Gastroesophageal sphincter (tissue), 4 donors: ENCODE measurements at places on chromosomes 5 and 9.

DNA sequence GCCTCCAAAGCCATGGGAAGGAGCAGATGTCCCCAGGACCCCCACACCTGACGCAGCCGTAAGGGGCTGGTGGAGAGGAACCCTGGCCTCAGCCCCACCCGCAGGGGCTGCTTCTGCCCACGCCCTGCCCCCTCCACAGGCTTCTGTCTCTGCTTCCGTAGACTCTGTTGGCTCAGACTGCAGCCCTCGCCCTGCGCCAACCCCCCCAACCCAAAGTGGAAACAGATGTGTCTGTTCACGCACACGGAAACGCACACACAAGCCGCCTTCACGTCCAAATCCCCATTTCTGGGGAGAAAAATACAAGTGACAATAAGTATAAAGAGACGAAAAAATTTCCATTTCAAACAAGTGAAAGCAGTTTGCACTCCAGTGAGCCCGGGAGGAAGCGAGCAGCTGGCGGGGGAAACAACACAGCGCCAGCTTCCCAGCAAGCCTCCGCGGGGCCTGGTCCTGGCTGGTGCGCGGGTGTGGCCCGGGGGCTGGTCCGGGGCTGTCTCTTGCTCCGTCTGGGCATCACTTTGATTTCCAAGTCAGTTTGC lies 32.6 kb upstream of the RXRA start:
- ATAC-seq: peak; percentile 20

DNA sequence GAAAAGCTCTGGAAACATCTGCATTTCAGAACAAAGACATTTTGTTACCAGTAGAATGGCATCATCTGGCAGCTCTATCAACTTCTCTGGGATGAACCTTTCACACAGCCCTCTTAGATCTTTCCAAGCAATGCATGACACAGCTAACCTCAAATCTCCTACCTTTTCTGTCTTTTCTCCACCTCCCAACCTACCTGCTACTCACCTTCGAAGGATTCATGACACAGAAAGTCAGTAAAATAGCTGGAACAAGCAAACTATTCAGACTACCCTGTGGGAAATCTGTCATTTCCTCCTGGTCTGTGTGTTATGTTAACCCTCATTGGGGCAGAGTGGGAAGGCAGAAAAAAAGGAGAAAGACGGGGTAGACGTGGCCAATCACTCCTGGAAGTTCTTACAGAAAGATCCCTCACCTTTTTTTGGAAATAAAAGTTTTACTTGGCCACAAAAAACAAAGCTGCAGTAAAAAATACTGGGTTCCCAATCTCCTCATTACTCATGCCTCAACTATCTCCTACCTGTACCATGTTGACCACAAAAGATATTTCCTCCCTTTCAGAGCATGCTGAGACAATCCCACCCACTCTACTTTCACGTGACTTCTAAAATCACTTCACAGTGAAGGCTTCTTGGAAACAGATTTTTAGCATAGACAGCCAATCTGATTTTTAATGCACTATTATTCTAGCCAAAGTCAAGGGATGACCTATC lies 362.1 kb upstream of the RFX3 start:
- no peak for ATAC-seq

GRCh38 chr5:109805472-109805871 lies 115.7 kb downstream of the MAN2A1 start:
- ATAC-seq: no peak

- peak; percentile 79 for ATAC-seq
These were observed 114.8 kb upstream of the COL5A1 start for GRCh38 chr9:134526584-134527477.

- peak; percentile 28 for ATAC-seq
These were observed 345.9 kb upstream of the RIOK2 start for GRCh38 chr5:97528941-97529340.

GRCh38 chr5:128528126-128528525 lies 9.9 kb downstream of the FBN2 start:
- ATAC-seq: no peak

- no peak for ATAC-seq
These were observed 4.6 kb upstream of the ADAMTSL2 start for GRCh38 chr9:133529874-133530273.

DNA sequence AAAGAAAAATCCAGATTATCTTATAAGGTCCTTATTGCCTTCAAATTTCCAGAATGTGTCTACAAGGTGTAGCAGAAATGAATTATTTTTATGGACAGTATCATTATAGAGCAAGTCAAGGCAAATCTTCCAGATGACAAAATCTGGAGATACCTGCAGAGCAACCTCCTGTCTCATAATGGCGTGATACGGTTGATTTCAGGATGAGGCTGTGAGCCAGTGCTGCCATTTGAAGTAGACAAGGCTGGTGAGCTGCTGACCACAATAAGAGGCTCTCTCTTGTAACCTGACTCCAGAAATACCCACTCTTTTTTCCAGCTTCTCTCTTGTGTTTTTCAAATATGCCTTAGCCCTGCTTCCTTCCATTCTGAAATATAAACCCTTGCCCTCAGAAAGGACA lies 108.2 kb downstream of the HTR1A start:
- ATAC-seq: no peak

GRCh38 chr9:96612105-96612965 lies 7.3 kb downstream of the CDC14B start:
- ATAC-seq: peak; percentile 87

DNA sequence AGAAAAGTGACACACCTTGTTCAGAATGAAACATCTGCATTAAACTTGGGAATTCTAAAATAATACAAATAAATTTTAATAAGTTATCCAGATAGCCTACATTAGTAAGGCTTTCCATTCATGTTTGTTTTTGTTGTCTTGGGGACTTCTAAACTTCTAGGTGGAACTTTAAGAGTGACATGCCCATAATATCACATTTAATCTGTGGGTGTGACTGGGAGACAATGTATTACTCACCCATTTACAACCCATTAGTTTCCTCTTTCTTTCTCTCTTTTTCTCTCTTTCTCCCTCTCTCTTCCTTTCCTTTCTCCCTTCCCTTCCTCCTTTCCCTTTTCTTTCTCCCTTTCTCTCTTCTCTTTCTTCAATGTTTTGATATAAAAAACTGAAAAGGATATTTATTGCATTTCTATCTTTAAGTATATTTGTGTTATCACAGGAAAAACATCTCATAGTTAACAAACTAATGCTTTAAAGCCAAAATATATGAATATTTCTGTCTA lies 12.5 kb upstream of the PTGER4 start:
- ATAC-seq: no peak

DNA sequence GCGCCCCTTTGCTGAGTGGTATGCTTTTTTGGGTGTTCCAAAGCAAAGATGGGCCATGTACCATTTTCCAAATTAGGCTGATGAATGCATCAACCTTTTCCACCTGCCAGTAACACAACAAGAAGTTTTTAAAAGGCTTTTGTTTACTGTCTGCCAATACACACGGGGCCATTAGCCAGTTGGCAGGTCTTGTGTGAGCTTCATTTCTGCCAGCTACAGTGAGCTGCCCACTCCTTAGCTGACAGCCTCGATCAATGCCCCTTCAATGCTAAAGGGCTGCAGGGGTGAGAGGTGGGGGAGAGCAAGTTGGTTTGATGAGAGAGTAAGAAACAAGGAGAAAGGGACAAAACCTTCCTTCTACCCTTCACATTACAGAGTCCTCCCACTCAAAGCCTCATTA lies 128.7 kb downstream of the C5orf15 start:
- no peak for ATAC-seq

DNA sequence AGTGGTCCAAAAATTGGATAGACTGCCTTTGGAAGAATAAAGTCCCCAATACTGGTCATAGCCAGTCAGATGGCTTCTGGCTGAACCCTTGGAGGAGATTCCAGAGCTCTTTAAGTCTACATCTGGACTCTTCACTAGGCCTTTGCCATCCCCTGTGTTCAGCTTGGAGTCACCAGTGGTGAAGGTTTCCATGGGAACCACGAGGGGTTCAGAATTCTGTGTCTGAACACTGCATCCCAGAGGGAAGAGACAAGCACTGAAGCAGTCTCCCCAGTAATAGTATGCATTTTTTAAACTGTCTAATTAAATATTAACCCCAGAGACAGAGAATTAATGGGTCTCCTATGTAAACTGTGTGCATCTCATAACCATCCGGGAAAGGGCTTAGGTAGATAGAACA lies 38.2 kb downstream of the POU4F3 start:
- no peak for ATAC-seq

- no peak for ATAC-seq
These were observed 3.4 kb downstream of the TNC start for GRCh38 chr9:115114546-115114945.

GRCh38 chr5:2013301-2014057 lies 130.8 kb upstream of the IRX4 start:
- no peak for ATAC-seq

DNA sequence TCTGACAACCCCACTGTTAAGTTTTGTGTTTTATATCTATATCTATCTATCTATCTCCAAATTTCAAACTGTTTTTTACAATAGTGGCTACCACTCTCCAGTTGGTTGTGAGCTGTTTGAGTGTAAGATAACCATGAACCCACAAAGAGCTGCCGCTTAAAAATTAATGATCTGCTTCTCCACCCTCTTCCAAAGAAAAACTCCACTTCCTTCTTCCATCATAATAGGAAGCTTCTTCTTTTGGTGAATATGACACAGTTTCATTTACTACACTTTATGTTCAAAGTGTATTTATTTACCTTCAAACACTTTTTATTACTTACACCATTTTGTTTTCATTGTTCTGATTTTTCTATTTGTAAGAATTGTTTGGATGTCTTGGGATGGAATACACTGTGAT lies 37.9 kb downstream of the SPZ1 start:
- no peak for ATAC-seq

- no peak for ATAC-seq
These were observed 13.4 kb downstream of the ABHD17B start for GRCh38 chr9:71897577-71897976.

DNA sequence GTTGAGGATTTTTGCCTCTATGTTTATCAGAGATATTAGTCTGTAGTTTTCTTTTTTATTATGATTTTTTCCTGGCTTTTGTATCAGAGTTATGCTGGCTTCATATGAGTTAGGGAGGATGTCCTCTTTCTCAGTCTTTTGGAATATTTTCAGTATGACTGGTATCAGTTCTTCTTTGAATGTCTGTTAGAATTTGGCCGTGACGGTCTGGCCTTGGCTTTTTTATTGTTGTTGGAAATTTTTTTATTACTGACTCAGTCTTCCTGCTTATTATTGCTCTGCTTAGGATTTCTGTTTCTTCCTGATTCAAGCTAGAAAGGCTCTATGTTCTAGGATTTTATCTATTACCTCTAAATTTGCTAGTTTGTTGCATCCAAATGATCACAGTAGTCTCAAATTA lies 421.9 kb downstream of the CDH10 start:
- ATAC-seq: no peak

GRCh38 chr9:33222031-33222430 lies 17.9 kb upstream of the SPINK4 start:
- no peak for ATAC-seq

DNA sequence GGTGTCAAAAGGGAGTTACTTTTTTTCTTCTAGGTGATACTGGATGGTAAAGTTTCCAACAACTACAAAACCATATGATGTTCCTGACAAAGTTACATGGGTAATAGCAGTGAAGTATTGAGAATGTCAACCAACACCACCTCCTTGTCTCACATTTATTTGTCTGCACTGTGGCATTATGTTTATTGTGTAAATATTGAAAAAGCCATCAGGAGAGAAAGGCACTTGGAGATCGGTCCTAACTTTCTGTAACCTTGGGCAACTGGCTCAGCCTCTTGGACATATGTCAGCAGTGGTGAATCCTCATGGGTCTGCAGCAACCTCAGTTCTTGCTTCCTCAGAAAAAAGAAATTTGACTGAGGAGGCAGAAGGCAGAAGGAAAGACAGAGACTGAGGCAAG lies 50.0 kb upstream of the ICE1 start:
- ATAC-seq: no peak

DNA sequence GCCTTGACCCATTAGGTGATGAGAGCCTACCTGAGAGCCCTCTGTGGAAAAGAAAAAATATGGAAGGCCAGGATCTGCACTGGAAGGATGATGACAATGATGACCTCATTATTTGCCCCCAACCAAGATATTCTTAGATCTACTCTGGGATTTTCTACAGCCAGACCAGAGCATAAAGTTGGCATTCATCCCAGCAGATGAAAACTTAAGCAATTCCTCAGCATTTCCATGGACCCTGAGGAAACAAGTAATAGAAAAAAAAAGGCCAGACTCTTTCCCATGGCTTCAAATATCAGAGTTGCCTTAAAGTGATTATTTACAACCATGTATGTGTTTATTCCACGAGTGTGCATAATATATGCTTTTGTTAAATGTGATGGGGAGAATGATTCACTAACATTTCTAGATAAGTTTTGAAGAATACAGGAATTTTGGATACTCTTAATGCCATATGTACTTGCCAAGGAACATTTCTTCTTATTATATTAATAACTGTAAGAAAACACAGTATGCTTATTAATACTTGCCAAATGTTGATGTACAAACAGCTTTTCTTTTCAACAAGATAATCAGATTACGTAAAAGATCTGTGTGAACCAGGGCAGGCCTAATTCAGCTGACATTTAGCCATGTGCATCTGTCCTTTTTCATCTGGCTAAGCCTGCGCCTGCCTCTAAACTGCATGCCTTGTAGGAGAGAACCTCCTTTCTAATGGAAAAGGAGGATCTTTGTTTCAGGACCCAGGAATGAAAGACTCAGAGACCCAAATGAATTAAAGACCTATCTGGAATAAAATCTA lies 94.8 kb downstream of the ARRDC3 start:
- peak; percentile 57 for ATAC-seq

GRCh38 chr9:105026451-105026850 lies 98.5 kb upstream of the ABCA1 start:
- no peak for ATAC-seq

GRCh38 chr9:81619353-81620001 lies 69.9 kb downstream of the TLE1 start:
- no peak for ATAC-seq

GRCh38 chr9:128393145-128393775 lies 22.1 kb downstream of the URM1 start:
- ATAC-seq: no peak

GRCh38 chr5:43073597-43074546 lies 33.8 kb upstream of the ANXA2R start:
- ATAC-seq: no peak

GRCh38 chr9:90882991-90883600 lies 81.5 kb downstream of the SYK start:
- ATAC-seq: no peak

GRCh38 chr9:125332527-125332926 lies 70.9 kb downstream of the GAPVD1 start:
- ATAC-seq: no peak

- ATAC-seq: no peak
These were observed 23.2 kb downstream of the CDKN2A start for GRCh38 chr9:21970800-21971640.

GRCh38 chr5:31247381-31247780 lies 53.9 kb downstream of the CDH6 start:
- ATAC-seq: no peak

DNA sequence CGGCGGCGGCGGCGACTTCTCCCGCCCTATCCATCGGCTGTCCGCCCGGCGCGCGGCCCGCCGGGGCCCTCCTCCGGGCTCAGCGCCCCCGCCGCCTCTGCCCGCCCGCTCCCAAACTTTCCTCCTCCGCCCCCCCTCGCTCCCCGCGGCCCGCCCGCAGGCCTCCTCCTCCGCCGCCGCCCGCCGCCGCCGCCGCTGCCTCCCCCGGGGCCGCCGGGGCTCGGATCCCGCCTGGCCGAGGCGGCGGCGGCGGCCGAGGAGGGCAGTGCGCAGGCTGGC lies 460 bp upstream of the PBX3 start:
- peak; percentile 62 for ATAC-seq
